Fibroblast of lung (primary cell): ENCODE measurements at places on chromosomes 1 and 21. TPM values are rescaled to one million over a fixed set of nuclear protein-coding genes. Genes with fewer than 3 reads are reported as not detected.

SELENBP1 gene
- 59.6 and 65.9 TPM in 2 replicates for total RNA-seq

MAN1C1 gene
- total RNA-seq = 14.6 and 17.7 TPM in 2 replicates

TACSTD2 gene
- 0.17 and 0.26 TPM in 2 replicates for total RNA-seq

CD2 gene
- not detected in 2 replicates for total RNA-seq

RNF186 gene
- total RNA-seq = not detected in 2 replicates

MMP23B gene
- total RNA-seq = 4.6 and 9.8 TPM in 2 replicates

ALX3 gene
- total RNA-seq = not detected in 2 replicates

S100A7 gene
- not detected in 2 replicates for total RNA-seq

DNA sequence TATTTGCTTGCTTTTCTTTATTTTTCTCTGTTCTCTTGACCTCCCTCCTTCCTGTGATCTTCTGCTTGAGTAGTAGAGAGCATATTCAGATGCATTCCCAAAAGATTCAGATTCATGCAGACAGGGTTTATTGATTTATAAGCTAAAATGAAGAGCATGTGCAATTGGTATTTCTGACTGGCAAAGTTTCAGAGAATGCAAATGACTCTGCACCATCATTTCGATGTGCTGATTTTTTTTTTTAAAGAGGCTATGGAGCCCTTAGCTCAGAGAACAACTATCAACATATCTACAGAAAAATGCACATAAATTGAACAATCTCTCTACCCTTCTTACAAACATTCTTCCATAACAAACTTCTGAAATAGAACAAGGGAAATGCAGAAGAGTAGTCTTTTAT lies 312.0 kb downstream of the VAV3 start:
- DNase-seq = no peak

DNA sequence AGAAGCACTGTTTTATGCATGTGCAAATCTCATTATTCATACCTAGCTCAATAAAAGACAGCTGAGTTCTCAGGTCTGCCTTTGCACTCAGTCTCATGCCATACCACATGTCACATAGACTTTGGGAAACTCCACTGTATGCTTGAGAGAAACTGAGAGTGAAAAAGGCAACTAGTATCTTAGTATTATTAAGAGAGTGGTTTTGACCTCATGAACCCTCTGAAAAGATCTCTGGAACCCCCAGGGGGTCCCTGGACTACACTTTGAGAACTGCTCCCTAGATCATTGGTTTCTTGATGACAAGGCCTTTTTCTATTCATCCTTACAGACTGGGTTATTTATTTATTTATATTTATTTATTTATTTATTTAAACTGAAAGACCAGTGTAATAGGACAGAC lies 3.7 kb upstream of the RHEX start:
- DNase-seq = no peak

DNA sequence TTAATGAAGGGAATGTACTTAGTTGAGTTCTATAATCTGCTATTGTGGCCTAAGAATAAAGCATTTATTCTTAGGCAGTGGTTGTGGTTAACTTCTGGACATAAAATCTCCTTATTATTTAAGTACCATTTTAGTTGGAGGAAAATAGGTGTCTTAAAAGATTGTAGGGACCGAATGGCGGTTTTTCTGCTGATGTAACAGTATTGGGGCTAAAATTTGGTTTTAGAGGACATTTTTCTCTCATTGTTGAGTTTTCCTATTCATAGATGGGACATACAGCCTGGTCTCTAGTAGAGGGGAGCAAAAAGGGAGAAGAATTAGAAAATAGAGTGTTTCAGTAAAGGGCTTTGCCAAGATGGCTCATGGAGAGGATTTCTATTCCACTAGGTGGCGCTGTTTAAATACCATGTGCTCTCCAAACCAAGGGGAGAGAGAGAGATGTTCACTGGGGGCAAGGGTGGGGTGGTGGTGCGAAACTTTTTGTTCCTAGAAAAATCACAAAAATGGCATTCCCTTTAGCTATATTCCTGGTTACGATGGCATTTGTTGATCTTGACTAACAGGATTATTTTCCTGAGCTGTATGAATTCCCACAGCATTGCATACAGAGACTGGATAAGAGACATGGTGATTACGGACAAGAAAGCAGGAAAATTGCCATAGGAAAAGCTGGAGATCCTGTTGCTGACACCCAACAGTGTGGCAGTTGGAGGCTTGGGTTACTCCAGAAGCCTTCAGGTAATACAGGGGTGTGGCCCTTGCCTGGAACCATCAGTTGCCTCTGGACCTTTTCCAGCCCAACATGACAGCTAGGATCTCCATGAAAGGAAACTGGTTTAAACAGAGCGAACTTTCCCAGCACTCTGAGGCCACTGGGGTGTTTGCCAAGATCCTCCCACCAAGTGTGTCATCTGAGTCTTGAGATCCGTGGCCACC lies 18.2 kb upstream of the FCGR2A start:
- DNase-seq = peak; percentile 39

- DNase-seq = no peak
Observed at GRCh38 chr1:36097693-36098585, 9.2 kb downstream of the ADPRS start.

GRCh38 chr1:70779571-70779970 lies 268.0 kb downstream of the PTGER3 start:
- peak; percentile 47 for DNase-seq

- no peak for DNase-seq
Observed at GRCh38 chr1:24986372-24986965, 56.4 kb upstream of the RUNX3 start.

GRCh38 chr1:175978476-175978875 lies 228.6 kb downstream of the COP1 start:
- peak; percentile 34 for DNase-seq

DNA sequence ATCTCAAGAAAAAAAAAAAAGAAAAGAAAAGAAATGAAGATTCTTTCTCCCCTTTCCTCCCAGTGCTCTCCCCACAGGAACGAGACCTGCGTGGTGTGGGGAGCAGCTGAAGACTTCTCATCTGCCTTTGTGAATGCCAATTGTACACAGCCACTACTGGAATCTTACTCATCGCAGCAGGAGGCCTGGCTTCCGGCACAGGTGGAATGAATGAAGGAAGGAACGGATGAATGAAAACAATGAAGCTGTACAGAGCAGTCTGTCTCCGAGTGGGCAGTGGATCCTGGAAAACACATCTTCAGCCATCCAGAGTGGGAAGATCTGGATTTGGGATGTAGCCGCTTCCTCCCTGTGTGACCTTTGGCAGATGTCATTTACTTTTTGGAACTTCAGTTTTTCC lies 64.9 kb downstream of the RUNX3 start:
- DNase-seq = no peak

DNA sequence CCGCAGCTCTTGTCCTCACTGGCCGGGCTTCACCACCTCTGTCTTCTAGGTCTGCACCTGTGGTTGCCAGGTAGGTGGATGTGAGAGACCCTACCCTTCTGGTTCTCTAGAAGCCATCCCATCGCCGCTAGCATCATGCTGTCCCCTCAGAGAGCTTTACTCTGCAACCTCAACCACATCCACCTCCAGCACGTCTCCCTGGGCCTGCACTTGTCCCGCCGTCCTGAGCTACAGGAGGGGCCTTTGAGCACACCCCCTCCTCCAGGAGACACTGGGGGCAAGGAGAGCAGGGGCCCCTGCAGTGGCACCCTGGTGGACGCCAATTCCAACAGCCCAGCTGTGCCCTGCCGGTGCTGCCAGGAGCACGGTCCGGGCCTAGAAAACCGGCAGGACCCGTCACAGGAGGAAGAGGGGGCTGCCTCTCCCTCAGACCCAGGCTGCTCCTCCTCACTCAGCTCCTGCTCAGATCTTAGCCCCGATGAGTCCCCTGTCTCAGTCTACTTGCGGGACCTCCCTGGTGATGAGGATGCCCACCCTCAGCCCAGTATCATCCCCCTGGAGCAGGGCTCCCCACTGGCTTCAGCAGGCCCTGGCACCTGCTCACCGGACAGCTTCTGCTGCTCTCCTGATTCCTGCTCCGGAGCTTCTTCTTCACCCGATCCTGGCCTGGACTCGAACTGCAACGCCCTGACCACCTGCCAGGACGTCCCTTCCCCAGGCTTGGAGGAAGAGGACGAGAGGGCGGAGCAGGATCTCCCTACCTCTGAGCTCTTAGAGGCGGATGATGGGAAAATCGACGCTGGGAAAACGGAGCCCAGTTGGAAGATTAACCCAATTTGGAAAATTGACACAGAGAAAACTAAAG lies 1.2 kb downstream of the RUSC1 start:
- no peak for DNase-seq

- DNase-seq = no peak
Observed at GRCh38 chr1:174276087-174276486, 116.8 kb downstream of the RABGAP1L start.

GRCh38 chr21:27422435-27422834 lies 455.5 kb upstream of the ADAMTS5 start:
- no peak for DNase-seq

DNA sequence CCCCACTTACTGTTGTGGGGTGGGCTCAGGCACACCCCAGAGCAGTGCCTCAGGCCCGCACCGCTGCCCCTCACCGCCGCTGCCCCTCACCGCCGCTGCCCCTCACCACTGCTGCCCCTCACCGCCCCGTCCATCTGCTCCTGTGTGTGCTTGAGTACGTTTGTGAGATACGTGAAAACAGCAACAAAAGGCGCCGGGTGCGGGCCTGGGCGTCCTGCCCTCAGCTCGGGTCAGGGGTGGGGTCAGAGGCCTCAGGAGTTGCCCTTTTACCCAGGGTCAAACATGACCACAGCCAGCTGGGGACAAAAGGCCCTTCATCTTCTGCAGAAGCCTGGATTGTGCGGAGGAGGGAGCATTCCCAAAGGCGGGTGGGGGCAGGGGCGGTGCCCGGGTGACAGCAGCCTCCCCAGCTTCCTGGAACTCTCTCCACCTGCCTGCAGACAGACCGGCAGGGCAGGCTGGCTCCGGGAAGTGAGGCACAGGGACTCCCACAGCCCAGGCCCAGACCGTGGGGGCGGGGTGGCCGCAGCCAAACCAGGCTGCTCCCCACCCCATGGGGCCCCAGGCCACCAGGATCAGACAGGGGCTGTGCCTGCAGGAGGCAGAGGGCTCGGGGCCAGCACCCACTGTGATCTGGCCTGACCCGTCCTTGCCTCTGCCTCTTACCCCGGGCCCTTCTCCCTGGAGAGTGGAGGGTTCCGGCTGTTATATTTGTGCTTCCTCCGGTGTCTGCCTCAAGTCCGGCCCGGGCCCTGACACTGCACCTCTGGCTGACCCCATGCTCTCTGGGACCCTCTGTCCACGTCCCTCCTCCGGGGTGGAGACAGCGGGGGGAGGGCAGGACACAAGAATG lies 2.3 kb upstream of the VWA1 start:
- DNase-seq = peak; percentile 16
